Naive B cell (primary cell): ENCODE measurements at places on chromosomes 4 and X. TPM values are rescaled to one million over a fixed set of nuclear protein-coding genes. Genes with fewer than 3 reads are reported as not detected.

DNA sequence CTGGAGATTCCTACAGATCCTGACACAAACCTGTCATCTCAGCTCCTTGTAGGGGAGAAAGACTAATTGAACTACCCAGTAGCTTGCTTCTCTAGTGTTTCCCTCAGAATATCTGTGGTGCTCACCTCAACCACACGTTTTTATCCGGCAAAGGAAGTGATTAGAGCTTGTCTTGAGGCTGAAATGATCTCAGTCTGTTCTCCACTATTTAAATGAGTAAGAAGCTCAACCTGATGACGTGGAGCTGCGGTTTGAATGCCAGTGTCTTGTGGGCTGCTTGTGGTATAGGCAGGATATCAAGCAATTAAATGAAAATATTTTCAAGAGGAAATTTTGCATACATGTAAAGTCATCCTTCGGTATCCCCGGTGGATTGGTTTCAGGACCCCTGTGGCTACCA, 270.2 kb downstream of the TLL1 start:
- H3K27me3 ChIP-seq, result no peaks in the 10 kb centered on the region
- H3K36me3 ChIP-seq, result no peaks in the 10 kb centered on the region
- no peak for DNase-seq
- no peak overlapping the region for H3K4me3 ChIP-seq
- H3K27ac ChIP-seq, result no peak overlapping the region
- H3K4me1 ChIP-seq, result no peaks in the 10 kb centered on the region

DNA sequence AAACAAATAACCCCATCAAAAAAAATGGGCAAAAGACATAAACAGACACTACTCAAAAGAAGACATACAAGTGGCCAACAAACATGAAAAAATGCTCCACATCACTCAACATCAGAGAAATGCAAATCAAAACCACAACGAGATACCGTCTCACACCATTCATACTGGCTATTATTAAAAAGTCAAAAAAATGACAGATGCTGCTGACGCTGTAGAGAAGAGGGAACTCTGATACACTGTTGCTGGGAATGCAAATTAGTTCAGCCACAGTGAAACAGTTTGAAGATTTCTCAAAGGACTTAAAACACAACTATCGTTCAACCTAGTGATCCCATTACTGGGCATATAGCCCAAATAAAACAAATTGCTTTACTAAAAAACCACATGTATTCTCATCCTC, 671.2 kb upstream of the FTHL17 start:
- no peaks in the 10 kb centered on the region for H3K36me3 ChIP-seq
- H3K4me3 ChIP-seq, result no peak overlapping the region
- no peaks in the 10 kb centered on the region for H3K4me1 ChIP-seq

DNA sequence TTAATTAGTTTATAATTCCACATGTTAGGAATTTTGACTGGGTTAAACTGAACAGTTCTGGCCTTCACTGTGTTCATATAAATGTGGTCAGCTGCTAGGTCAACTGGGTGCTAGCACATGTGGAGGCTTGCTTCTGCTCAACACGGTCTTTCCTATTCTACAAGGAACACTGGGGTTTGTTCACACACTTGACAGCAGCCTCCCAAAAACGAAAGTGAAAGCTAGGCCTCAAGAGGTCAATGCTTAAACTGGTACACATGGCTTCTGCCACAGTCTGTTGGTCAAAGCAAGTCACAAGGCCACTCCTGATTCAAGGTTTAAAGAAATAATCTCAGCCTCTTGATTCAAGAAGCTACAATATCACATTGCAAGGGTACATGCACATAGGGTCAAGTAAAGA, 126.5 kb downstream of the QDPR start:
- H3K27ac ChIP-seq, result no peak overlapping the region
- no peaks in the 10 kb centered on the region for H3K36me3 ChIP-seq
- no peak overlapping the region for H3K4me3 ChIP-seq
- H3K4me1 ChIP-seq, result peaks cover 3% of the 10 kb centered on the region
- DNase-seq, result no peak
- no peaks in the 10 kb centered on the region for H3K27me3 ChIP-seq

GRCh38 chr4:101475246-101475645, 127.9 kb upstream of the PPP3CA start:
- no peaks in the 10 kb centered on the region for H3K36me3 ChIP-seq
- no peak overlapping the region for H3K27ac ChIP-seq
- DNase-seq, result no peak
- peaks cover 4% of the 10 kb centered on the region for H3K27me3 ChIP-seq
- H3K4me1 ChIP-seq, result no peaks in the 10 kb centered on the region
- no peak overlapping the region for H3K4me3 ChIP-seq

DNA sequence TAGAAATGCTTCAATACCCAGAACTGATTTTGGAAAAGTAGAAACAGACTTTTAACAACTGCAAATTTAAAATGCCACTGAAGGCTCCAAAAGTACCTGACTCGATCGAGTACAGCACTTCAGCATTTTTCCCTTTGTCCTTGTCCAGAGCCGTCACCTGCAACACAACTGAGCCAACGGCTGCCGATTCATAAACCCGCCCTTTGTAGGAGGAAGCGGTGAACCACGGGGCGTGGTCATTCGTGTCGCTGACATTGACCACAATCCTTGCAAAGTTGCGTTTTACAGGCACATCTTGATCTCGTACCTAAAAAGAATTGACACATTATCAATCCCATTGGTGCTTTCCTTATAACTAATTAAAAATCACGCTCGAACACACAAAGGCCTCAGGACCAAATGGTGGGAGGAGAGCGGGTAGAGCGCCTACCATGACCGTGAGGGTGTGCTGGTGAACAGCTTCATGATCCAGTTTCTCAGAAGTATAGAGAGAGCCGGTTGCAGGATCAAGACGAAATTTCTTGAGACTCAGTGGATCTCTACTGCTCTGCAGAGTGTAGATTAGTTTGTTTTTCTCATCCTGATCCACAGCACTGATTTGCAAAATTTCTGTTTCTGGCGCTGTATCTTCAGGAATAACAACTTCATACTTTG, 72.8 kb upstream of the MTNR1A start:
- H3K36me3 ChIP-seq, result no peaks in the 10 kb centered on the region
- no peak overlapping the region for H3K4me3 ChIP-seq
- H3K27ac ChIP-seq, result no peak overlapping the region
- DNase-seq, result no peak

DNA sequence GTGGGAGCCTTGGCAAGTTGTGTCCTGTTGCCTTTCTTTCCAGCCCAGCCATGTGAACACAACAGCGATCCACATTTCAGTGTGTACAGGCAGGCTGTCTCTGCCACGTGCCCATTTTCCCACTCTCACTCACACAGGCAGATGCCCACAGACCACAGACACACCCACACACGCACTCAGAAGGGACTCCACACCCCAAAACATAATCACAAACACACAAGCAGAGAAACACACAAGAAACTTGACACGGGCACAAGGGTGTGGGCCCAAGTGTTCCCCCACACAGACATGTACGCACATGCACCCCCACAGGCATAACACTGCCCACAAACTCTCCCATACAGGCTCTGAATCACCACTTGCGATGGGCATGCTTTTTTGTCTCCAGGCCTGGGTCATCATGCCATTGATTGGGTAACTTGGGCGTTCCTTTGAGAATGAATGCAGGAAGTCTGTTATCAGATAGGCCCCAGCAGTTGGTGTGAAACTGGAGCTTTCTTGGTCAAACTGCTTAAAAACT, 84.3 kb downstream of the NBDY start:
- no peak for DNase-seq
- peaks cover 56% of the 10 kb centered on the region for H3K4me1 ChIP-seq
- no peaks in the 10 kb centered on the region for H3K36me3 ChIP-seq
- no peaks in the 10 kb centered on the region for H3K27me3 ChIP-seq
- H3K4me3 ChIP-seq, result peak overlapping the region; percentile 71
- H3K27ac ChIP-seq, result peak overlapping the region; percentile 95

DNA sequence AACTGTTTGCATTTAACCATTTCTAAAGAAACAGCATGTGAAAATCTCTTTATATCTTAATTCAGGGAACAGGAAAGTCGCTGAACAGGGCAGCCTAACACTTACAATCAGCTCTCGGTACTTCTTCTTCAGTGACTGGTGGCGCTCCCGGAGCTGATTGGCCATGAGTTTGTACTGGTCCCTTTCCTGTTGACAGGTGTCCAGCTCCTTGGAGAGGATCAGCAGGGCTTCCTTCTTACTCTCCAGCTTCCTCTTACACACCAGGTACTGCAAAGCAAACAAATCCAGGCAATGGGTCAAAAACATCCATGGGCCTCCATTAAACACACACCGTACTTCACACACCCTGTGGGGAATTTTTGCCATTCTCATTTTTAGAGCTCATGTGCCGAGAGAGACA, 36.4 kb downstream of the CCDC149 start:
- H3K27me3 ChIP-seq, result no peaks in the 10 kb centered on the region
- DNase-seq, result no peak
- H3K4me1 ChIP-seq, result no peaks in the 10 kb centered on the region
- no peak overlapping the region for H3K4me3 ChIP-seq

DNA sequence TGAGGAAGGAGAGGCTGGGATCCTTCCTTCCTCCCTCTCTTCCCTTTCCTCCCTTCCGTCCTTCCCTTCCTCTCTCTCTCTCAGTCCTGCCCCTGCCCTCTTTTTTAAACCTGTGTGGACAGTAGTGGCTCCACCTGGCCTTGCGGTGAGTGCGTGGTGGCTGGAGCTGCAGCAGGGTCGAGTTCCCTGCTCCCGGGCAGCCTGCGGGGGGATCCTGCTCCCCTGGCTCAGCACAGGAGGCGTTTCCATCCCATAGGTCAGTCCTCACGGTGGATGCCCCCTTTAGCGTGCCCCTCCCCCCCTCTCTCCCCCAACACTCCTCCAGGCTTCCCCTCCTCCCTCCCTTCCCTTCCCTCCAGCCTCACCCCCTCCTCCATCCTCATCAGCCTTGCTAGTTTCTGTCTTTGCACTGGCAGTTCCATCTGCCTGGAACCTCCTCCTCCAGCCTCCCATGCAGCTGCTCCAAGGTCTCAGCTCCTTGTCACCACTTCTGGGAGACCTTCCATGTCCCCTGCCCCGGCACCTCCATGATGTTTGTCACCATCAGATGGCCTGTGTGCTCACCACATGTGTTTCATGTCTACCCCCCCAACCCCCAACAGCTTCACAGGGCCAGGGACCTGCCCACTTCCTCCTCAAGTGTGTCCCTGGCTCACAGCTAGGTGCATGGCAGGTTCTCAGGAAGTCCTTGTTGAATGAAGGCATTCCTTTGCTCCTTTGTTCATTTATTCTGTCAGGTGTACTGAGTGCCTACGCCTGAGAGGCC, 68.4 kb downstream of the PSAPL1 start:
- DNase-seq, result no peak
- H3K4me3 ChIP-seq, result no peak overlapping the region
- no peaks in the 10 kb centered on the region for H3K27me3 ChIP-seq
- no peaks in the 10 kb centered on the region for H3K4me1 ChIP-seq
- no peak overlapping the region for H3K27ac ChIP-seq
- H3K36me3 ChIP-seq, result no peaks in the 10 kb centered on the region

DNA sequence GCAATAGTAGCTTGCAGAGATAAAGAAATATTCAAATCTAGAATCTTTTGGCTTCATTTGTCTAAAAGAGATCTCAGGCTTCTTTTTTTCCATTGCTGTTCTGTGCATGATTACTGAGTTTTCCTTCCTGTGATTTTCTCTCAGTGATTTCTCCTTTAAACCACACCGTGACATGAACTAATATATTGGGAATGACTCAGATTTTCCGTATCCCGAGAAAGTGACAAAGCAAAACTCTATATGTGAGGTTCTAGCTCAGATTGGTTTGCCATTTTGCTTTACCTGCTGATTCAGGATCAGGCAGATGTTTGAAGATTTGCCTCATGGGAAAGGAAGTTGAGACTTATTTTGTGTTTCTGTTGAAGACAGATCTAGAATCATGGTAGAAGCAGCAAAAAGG, 59.4 kb downstream of the MTHFD2L start:
- H3K27ac ChIP-seq, result no peak overlapping the region
- H3K27me3 ChIP-seq, result no peaks in the 10 kb centered on the region
- H3K36me3 ChIP-seq, result peaks cover 16% of the 10 kb centered on the region
- DNase-seq, result no peak
- no peak overlapping the region for H3K4me3 ChIP-seq

DNA sequence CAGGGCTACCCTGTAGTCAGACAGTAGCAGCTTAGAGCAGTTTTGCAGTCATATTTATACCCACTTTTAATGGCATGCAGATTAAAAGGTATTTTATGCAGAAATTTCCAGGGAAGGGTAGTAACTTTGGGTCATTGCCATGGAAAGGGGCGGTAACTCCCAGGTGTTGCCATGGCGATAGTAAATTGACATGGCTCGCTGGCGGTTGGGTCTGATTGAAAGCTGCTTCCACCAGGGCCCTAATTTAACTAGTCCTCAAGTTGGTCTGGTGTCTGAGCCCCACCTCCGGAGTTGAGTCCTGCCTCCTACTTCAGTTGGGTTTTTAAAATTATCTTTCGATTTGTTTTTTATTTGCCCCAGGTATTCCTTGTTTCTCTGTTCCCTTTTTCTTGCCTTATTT, 70.1 kb downstream of the NAA11 start:
- no peak overlapping the region for H3K4me3 ChIP-seq
- H3K27ac ChIP-seq, result no peak overlapping the region
- no peaks in the 10 kb centered on the region for H3K36me3 ChIP-seq
- no peak for DNase-seq

DNA sequence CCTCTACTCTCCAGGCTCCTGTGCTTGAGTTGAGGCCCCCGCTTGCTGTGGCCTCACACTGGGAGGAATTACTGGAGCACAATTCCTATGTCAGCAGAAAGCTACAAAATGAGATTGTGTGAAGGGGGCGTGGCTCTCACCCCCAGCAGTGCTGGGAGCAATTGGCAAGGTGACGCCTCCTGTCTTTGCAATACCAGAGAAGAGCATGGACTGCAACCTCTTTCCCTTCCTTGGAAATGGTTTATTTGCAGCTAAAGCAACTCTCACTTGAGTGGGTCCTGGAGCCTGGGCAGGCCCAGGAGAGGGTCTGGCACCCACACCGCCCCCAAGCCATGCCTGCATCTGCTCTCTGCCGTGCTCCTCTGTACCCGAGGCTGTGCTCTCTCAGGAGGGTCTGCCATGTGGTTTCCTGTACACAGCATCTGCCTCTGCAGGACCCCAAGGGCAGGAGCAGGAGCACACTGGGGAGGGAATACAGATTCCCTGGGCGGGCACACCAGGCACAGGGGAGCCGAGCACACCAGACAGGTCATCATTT, 32.9 kb upstream of the HGFAC start:
- H3K27me3 ChIP-seq, result no peaks in the 10 kb centered on the region
- peaks cover 10% of the 10 kb centered on the region for H3K36me3 ChIP-seq
- no peaks in the 10 kb centered on the region for H3K4me1 ChIP-seq
- H3K27ac ChIP-seq, result no peak overlapping the region
- DNase-seq, result no peak
- no peak overlapping the region for H3K4me3 ChIP-seq

- no peak overlapping the region for H3K4me3 ChIP-seq
- no peak overlapping the region for H3K27ac ChIP-seq
- H3K4me1 ChIP-seq, result peaks cover 5% of the 10 kb centered on the region
- DNase-seq, result no peak
Observed at GRCh38 chr4:25258980-25259578, 25.2 kb downstream of the PI4K2B start.

The NWD2 gene
- not detected for polyA plus RNA-seq

The NUDT10 gene
- polyA plus RNA-seq, result not detected

The TRMT44 gene
- 17.0 TPM for polyA plus RNA-seq

The TCEAL6 gene
- polyA plus RNA-seq, result not detected

The PABPC4L gene
- polyA plus RNA-seq, result not detected

The AWAT2 gene
- polyA plus RNA-seq, result not detected

The SPANXA1 gene
- not detected for polyA plus RNA-seq
